Heart right ventricle (tissue), 16 donors: ENCODE measurements at places on chromosomes 5 and 9. TPM values are rescaled to one million over a fixed set of nuclear protein-coding genes. Genes with fewer than 3 reads are reported as not detected.

GRCh38 chr5:108028412-108028811 lies 353.5 kb downstream of the FBXL17 start:
- DNase-seq: no peak

- no peak for DNase-seq
Measured at GRCh38 chr9:20898885-20899554, 132.4 kb downstream of the HACD4 start.

- DNase-seq: no peak
Measured at GRCh38 chr5:169554251-169554650, 29.3 kb upstream of the SPDL1 start.

GRCh38 chr5:137735555-137736284 lies at the start of gene KLHL3:
Gene KLHL3, minus strand, starts transcription at chr5:137736089. Its CDS starts 443 bp downstream, at chr5:137735646.
- peak; percentile 34 for DNase-seq

DNA sequence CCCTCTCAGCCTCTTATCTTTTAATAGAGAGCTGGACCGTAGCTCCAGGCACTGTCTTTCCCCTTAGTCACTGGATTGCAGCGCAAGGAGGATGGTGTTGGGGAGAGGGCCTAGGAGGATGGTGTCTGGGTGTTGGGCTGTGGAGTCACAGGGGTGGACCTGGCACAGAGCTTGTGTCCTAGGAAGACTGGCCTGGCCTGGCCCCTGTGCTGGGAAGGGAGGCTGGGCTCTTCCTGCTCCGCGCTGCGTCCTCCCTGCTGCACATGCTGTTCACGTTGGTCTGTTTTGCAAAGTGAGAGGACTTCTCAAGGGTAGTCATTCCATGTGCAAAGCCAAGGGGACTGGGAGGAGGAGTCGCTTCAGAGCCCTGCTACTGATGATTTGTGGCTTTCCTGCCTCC lies 123.9 kb downstream of the EHMT1 start:
- no peak for DNase-seq

- no peak for DNase-seq
Measured at GRCh38 chr9:31612336-31613030, 772.0 kb upstream of the ACO1 start.

- peak; percentile 32 for DNase-seq
Measured at GRCh38 chr5:16617274-16617968, 624 bp upstream of the RETREG1 start.

The ZNF474 gene
- total RNA-seq: not detected

The IL9 gene
- not detected for total RNA-seq

- no peak for DNase-seq
Measured at GRCh38 chr9:99537996-99538395, 283.7 kb upstream of the NR4A3 start.

DNA sequence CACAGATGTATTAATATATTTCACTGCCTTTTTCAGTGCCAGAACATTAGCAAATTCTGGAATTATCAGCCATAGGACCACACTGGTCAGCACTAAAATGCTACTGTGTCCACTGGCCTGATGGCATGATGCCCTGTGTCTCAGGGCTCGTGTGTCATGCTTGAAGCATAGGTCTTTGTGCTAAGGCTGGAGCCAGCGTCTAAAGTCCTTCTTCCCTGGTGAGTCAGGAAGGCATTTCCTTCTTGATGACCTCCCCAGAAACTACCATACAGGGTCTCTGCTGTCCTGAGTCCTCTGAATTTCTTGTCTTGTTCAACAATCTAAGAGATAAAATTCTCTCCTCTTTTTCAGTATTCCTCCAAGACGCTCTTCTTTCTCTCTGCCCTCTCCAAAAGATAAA lies 489.9 kb downstream of the PSAT1 start:
- DNase-seq: no peak

- no peak for DNase-seq
Measured at GRCh38 chr5:103743421-103743820, 180.8 kb upstream of the NUDT12 start.

DNA sequence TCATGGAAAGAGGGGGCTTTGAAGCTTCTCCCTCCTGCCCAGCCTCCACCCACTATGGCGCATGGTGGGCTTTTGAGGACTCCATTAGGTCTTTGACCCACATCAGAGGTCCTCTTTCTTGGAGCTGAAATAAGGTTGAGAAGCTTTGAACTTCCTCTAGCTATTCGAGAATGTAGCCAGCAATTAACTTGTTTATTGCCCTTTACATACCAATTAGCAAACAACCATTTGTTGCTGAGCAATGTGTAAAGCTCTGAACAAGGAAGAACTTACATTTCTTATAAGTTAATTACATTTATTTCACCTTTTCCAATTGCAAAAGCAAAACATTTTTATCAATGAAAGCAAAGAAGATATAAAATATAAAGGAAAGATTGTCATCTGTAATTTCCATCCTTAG lies 30.5 kb upstream of the FOXB2 start:
- no peak for DNase-seq

GRCh38 chr9:77946969-77947620 lies 84.5 kb downstream of the GNAQ start:
- DNase-seq: no peak

DNA sequence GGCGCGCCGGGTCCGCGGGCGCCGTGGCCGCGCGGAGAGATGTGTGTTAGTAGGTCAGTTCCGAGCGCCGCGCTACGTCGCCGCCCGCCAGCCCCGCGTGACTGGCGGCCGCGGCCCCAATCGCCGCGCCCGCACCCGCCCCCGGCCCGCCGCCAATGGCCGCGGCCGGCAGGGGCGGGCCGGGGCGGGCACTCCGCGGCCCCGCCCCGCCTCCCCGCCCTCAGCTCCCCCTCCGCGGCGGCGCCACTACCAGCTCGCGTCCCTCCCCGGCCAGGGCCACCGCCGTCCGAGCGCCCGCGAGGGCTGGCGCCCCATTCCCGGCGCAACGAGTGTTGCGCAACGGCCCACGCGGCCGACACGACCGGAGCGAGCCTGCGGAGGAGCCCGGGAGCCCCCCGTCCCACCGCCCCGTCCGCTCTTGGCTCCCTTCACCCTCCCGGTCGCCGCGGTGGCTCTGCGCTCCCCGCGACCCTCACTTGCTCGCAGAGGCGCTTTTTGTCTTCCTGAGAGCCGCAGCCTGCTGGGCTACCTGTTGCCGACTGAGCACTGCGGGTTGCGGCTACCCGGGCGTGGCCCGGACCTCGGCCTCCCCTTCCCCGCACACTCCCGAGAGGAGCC lies at the start of gene NFIL3:
TSS of gene NFIL3 (minus strand) at position 48 of the 618 bp plus-strand sequence. CDS start 13,098 bp downstream, outside the sequence.
- DNase-seq: peak; percentile 87

The SEMA6A gene
- total RNA-seq: 2.9 TPM

The PCDHB9 gene
- total RNA-seq: 1.9 TPM

The CHSY3 gene
- total RNA-seq: 1.6 TPM

The PCDHA9 gene
- not detected for total RNA-seq

The RASGEF1C gene
- not detected for total RNA-seq

The GPR150 gene
- total RNA-seq: not detected

DNA sequence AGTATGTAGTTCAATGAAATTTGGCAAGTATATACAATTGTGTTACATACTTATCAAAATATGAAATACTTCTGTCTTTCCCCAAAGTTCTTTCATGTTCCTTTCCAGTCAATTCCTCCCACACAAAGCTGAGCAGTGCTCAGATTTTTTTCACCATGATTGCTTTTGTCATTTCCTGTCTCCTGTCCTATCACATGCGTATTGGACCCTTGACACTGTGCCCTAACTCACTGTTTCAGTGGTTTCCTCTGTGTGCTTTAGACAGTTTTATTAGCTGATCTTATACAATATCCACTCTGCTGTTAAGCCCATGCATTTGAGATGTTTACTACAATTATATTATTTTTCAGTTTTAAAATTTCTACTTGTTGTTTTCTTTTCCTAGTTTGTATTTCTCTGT lies 463.6 kb upstream of the MEF2C start:
- DNase-seq: no peak

GRCh38 chr5:8230868-8231267 lies 361.9 kb downstream of the MTRR start:
- no peak for DNase-seq

GRCh38 chr5:142758062-142758795 lies 11.9 kb upstream of the ARHGAP26 start:
- DNase-seq: no peak

The TMEM8B gene
- 22.8 TPM for total RNA-seq

GRCh38 chr5:75678155-75678554 lies 39.1 kb downstream of the POC5 start:
- DNase-seq: no peak

- no peak for DNase-seq
Measured at GRCh38 chr9:81128701-81129100, 560.6 kb downstream of the TLE1 start.

- DNase-seq: no peak
Measured at GRCh38 chr5:136631186-136631585, 265.8 kb upstream of the TRPC7 start.

DNA sequence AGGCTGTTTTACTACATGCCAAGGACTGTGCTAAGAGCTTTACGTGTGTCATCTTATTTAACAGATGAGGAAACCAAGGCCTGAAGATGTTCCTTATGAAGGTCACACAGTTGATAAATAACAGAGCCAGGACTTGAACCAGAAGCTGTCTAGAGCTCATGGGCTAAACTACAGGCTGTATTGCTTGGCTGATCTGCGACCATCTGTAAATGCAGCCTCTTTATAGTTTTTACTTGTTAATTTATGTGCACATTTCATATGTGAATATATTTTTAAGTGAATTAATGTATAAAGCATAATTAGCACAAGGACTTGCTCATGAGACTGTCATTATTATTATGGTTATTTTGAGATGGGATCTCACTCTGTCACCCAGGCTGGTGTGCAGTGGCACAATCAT lies 19.3 kb upstream of the GNPDA1 start:
- DNase-seq: no peak
